CD8-positive, alpha-beta T cell (primary cell): ENCODE measurements at places on chromosomes 3 and 15. TPM values are rescaled to one million over a fixed set of nuclear protein-coding genes. Genes with fewer than 3 reads are reported as not detected.

The BNC1 gene
- total RNA-seq, result not detected

The SMAD3 gene
- 29.0 TPM for total RNA-seq

The REC114 gene
- total RNA-seq, result not detected

The MCTP2 gene
- 16.5 TPM for total RNA-seq

The COL6A6 gene
- not detected for total RNA-seq

The BAHD1 gene
- total RNA-seq, result 23.7 TPM

The TRIM71 gene
- total RNA-seq, result not detected

The CPN2 gene
- total RNA-seq, result not detected

The DGKG gene
- not detected for total RNA-seq

The CSPG4 gene
- not detected for total RNA-seq

The RARRES1 gene
- not detected for total RNA-seq

The TICRR gene
- total RNA-seq, result 0.11 TPM

The MUSTN1 gene
- total RNA-seq, result 3.4 TPM

The PDCD7 gene
- 20.7 TPM for total RNA-seq

The TMCO5A gene
- total RNA-seq, result not detected

The MASP1 gene
- not detected for total RNA-seq

The TMEM45A gene
- total RNA-seq, result not detected

The C2CD4A gene
- 0.08 TPM for total RNA-seq

The TEX55 gene
- total RNA-seq, result not detected

The RTP2 gene
- total RNA-seq, result not detected

The DPPA4 gene
- 1.8 TPM for total RNA-seq

The RETNLB gene
- not detected for total RNA-seq

The DNAJC13 gene
- 8.5 TPM for total RNA-seq

The PIK3R4 gene
- total RNA-seq, result 14.8 TPM

The KLHL40 gene
- total RNA-seq, result not detected

The STARD9 gene
- 9.0 TPM for total RNA-seq

The FANCD2OS gene
- total RNA-seq, result not detected

The CHRD gene
- total RNA-seq, result not detected

The CHRNA7 gene
- not detected for total RNA-seq

The CFAP100 gene
- total RNA-seq, result not detected

The KNL1 gene
- 0.98 TPM for total RNA-seq

The SCG5 gene
- not detected for total RNA-seq

The CIDEC gene
- total RNA-seq, result not detected

The GOLGA8T gene
- not detected for total RNA-seq

The SST gene
- not detected for total RNA-seq

The IGSF11 gene
- total RNA-seq, result 0.86 TPM

The CRYGS gene
- 2.0 TPM for total RNA-seq

The SLCO3A1 gene
- total RNA-seq, result 18.1 TPM

The CCR1 gene
- 0.86 TPM for total RNA-seq

The IL20RB gene
- 1.5 TPM for total RNA-seq

The CISH gene
- total RNA-seq, result 5.6 TPM

The GPR62 gene
- not detected for total RNA-seq

The SERINC4 gene
- 0.44 TPM for total RNA-seq

The ACAD9 gene
- 47.1 TPM for total RNA-seq

The SNAP23 gene
- total RNA-seq, result 39.9 TPM

The CPNE9 gene
- total RNA-seq, result not detected

The ST8SIA2 gene
- total RNA-seq, result not detected

The ALPK3 gene
- 0.14 TPM for total RNA-seq

The MAN2A2 gene
- 172 TPM for total RNA-seq

The AGBL1 gene
- not detected for total RNA-seq

The PLSCR4 gene
- total RNA-seq, result not detected
